Tibial artery (tissue), 4 donors: ENCODE measurements at places on chromosomes 5 and 9.

GRCh38 chr5:112238473-112238872 lies 180.6 kb downstream of the EPB41L4A start:
- no peak for DNase-seq

DNA sequence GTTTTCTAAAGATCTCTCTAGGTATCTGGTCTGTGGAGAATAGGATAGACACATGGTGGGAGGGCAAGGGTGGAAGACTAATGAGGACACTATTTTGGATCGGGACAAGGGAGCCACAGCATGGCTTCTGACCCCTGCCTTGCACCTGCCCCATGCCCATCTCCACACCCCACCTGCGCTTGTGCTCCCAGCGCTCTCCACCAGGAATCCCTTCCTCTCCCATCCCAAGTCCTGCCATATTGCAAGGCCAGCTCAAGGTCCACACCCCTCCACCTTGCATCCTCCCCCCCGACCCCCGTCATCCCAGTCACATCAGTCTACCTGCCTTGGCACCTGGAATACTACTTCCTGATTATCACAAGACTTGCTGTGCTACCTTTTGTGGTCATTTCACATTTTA lies 44.2 kb upstream of the RETREG1 start:
- DNase-seq = no peak

DNA sequence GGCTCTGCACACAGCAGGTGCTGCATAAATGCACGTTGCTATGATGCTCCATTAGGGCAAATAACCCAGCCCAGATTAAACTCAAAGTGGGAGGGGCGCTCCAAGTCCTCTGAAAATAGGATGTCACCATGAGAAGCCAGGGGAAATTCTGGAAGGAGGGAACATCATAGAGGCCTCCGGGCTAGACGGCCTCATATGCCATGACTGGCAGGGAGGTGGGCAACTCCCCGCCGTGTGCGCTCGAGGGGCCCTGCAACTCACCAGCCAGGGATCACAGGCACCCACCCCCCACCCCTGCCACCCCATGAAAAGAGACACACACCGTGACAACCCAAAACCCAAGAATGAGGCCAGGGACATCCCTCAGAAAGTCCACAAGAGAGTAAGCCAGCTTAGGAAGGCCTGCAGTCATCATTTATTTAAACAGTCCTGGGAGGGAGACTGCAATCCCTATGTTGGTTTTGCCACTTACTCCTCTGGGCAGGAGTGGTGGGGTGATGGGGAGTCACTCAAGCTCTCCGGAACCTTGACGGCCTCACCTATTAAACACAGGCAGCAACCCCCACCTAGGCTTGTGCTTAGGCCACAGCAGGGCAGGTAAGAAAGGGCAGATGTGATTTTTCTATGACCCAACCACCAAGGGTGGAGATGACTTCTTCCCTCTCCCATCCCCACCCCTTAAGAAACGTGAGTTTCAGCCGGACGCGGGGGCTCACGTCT lies 4.0 kb downstream of the VAV2 start:
- DNase-seq = no peak

DNA sequence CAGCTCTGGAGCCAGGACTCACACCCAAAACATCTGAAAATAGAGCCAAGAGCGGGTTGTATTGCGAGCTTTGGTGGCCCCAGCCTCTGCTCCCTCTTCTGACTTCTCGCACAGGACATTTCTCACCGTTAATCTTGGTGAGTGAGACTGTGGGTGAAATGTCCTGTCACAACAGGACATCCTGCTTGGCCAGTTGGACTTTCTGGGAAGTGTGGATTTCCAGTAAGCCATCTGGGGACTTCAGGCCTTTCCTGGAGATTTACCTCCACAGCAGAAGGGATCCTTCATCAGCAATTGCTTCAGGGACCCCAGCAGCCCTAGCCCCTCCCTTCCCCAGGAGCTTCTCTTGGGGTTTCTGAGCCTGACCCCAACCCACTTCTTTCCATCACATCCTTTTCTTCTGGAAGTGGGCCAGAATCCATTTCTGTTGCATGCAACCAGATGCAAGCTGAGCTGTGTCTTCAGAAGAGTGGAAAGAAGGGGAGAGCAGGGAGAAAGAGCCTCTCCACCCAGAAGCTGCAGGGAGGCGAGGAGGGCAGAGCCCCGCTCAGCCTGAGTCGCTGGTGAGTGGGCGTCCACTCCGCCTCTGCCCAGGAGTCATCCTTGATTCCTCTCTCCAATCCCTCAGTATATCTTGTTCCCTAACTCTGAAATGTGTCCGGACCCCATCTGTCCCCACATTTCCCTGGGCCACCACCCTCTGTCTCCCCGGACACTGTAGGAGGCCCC lies 50.3 kb upstream of the GADD45G start:
- DNase-seq = no peak

DNA sequence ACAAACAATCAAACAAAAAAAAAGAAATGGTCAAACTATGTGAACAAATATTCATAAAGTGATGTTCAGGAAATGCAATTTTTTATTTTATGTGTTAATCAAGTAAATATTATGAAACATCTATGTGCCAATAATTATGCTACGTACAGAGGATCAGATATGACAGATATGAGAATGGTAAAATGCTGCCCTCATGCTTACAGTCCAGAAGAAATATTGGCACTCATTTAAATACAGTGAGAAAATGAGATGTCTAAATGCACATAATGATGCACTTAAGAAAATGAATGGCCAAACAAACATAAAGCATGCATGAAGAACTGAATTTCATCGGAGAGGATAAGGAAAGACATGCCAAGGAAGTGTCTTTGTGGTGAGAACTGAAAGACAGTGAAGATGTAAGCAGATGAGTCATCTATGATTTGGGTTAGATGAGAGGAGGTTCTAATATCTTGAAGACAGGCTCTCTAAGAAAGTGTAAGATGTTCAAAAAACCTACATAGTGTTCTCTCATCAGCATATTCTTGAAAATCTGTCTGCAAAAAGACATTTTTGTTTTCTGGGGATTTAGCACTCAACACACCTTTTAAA lies 1231.1 kb upstream of the ACO1 start:
- DNase-seq = no peak

DNA sequence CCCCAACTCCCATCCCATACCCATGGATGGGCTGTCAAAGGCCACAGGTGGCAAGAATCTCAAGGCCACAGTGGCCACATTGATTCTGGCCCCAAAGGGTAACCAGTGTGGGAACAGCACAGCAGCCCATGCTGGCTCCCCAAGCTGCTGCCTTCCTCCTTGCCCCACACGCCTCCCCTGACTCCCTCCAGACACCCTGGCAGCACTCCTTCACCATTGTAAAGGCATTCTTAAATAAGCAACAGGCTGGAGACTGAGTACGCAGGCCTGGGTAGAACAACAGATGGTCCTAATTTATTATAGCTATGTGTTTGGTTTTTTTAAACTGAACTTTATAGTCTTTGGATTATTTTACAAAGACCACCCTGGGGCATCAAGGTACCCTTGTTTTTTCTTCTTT lies 158.8 kb downstream of the TSSK1B start:
- no peak for DNase-seq

DNA sequence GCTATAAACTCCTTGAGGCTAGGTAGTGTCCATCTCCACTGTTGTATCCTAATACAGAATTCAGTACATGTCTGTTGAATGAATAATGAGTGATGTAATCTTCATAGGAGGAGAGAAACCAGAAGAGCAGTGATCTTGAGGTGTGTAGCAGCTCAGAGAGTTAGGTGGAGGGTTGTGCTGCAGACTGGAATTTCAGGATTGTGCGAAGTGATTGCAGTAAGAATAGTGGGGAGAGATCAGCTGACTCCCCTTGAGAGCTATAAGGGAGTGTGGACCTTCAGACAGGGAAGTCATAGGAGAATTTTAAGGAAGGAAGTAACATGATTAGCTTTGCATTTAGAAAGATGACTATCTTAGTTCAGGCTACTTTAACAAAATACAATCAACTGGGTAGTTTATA lies 4.4 kb downstream of the SNX24 start:
- no peak for DNase-seq

GRCh38 chr9:136328622-136329041 lies 1.3 kb downstream of the GPSM1 start:
- DNase-seq = no peak

DNA sequence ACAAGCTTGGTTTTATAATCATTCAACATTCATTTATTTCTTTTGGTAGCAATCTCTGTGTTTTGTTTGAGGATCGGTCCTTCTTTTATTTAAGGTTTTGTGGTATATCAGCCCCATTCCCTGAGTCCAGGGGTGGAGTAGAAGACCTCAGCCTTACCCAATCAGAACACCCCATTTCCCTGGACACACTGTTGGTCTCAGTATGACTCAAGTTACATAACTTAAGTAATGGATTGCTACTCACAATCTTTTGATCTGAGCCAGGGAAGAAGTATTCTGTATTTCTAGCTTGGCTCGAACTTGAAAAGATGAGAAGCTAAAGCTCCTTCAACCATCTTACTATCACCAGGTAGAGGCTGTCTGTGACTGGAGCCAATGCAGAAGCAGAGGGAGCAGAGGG lies 175.2 kb upstream of the HAPLN1 start:
- DNase-seq = no peak

GRCh38 chr5:38948501-38948900 lies 102.7 kb downstream of the OSMR start:
- no peak for DNase-seq

GRCh38 chr9:134223591-134224122 lies 59.3 kb upstream of the RNU6ATAC start:
- DNase-seq = no peak

DNA sequence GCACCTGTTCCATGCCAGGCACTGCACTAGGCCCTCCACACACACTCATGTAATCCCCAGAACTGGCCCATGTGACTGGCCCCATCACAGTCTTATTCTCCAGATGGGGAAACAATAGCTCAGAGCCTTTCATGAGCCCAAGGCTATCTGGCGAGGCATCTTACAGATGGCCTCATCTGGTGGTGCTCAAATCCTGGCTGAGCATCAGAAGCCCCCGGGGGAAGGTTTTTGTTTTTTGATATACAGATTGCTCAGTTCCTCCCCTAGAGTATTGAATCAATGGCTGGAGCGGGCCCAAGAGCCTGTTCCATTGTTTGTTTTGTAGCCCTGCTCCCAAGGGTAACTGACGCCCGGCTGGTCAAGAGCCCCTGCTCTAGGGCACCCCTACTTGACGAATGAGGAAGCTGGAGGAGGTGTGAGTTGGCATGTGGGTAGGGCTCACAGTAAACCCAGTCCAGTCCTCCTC lies 145.3 kb upstream of the RAPGEF1 start:
- peak; percentile 53 for DNase-seq

GRCh38 chr5:23612701-23613100 lies 105.3 kb downstream of the PRDM9 start:
- DNase-seq = no peak

DNA sequence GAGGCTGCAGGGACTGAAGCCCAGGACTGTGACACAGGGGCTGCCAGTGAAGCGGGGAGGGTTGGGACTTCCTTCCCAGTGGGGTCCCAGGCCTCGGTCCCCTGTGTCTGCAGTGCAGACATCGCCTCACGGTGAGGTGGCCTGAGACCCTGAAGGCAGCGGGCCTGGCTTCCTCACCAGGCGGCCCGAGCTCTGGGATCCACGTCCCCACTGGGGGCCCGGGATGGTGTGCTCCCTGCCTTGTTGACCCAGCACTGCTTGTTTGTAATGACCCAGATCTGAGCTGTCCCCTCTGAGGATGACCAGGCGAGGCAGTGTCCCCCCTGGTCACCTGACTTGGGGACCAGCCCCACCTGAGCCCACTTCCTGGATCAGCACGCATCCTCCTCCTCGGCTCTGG lies 53.1 kb downstream of the COL5A1 start:
- DNase-seq = peak; percentile 59

DNA sequence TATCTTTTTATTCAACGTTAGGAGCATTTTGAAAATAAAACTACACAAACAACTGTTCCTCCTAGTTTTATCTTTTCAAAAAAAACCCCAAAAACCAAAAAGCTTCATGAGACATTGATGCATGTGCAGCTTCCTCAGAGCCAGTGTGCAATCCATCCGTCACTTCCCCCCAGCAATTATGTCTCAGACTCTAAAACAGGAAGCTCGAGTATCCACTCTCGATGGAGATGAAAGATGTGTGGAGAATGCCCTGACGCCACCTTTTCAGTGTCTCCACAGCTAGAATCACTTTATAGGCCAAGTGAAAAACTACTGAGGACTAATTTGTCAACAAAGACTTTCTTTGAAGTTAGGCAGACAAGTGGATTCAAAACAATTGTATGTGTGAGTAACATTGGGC lies 408.9 kb upstream of the SMARCA2 start:
- DNase-seq = no peak

DNA sequence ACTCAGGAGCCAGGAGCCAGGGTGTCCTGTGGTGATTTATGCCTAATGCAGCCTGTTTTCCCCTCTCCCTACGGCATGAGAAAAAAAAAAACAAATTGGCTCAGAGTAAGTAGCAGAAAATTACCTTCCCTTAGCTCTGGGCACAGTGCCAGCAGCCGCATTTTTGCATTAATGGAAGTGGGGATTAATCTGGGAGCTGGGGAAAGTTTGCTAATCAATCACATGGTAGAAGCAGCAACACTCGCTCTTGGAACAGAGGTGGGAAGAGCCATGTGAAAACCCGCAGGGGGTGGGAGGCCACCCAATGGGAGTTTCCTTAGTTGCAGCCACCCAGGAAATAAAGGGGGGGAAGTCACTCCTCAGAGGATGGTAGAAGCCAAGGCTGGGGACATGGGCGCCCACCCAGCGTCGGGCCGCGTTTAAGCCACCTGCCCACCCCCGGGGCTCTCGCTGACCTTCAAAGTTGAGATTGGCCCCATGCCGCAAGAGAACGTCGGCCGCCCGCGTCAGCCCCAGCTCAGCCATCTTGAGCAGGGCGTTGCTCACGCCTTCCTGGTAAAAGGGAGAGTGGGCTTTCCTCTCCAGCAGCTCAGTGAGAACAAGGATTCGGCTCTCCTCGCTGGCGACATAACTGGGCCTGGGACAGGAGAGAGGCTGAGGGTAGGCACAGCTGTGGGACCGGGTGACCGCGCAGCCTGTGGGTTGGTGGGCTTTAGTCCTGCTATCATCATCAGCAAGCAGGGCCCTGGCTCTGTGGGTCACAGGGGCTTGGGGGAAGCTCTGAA lies 1.7 kb downstream of the ASB6 start:
- no peak for DNase-seq

DNA sequence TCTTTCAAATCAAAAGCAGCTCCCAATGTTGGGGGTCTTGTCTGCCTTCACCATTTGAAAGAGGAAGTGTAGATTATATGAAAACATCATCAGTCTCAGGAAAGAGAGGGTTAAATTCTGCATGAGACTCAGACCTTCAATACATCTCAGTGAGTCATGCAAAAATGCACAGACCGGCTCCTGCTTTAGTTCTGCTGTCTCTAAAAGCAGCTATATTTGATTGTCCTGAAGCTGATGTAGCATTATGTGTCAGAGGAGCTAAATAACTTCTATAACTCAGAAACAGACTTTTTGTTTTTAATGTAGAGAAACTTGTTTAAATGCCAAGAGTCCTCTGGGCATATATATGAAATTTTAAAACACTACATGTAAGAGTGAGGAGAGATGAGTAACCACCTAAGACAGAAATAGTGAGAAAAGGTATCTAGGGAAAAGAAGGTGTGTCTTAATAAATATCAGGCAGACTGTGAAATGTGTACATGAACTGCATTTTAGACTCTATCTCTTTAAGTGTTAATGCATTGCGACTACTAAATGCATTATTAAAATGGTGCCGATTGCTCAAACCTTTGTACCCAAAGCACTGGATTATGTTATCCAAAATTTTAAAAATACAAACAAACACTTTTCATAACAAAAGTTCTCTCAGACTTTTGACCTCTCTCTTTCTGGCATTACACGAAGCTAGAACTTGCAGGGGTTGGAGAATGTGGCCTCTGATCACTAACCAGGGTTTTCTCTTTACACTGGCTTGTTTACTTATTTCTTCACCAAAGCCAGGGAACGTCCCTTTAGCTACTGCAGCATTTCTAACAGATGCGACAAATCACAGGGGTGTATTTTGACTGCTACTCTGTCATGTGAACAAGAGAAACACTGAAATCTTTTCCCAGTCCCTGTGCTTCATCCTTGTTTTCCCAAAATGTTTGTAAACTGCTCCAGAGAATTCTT lies 302.3 kb downstream of the ARL15 start:
- DNase-seq = no peak
